ENCODE measurements at places on chromosomes 12 and 14. TPM values are rescaled to one million over a fixed set of nuclear protein-coding genes. Genes with fewer than 3 reads are reported as not detected.

TPPP2 gene
- not detected for total RNA-seq

HNF1A gene
- total RNA-seq: not detected

USP5 gene
- total RNA-seq: 135 TPM

KLRC1 gene
- total RNA-seq: not detected

ASIC1 gene
- 0.13 TPM for total RNA-seq

EXD2 gene
- 6.2 TPM for total RNA-seq

AHSA1 gene
- total RNA-seq: 174 TPM

NINJ2 gene
- 14.8 TPM for total RNA-seq

PABPN1 gene
- total RNA-seq: 189 TPM

KITLG gene
- total RNA-seq: 0.32 TPM

BICD1 gene
- 32.5 TPM for total RNA-seq

ZC2HC1C gene
- total RNA-seq: 1.7 TPM

HOXC9 gene
- total RNA-seq: not detected

KRT2 gene
- 0.08 TPM for total RNA-seq

KERA gene
- not detected for total RNA-seq

CCDC196 gene
- not detected for total RNA-seq

SIX1 gene
- not detected for total RNA-seq

DIP2B gene
- 30.0 TPM for total RNA-seq

TTC9 gene
- 10.5 TPM for total RNA-seq

LYZ gene
- total RNA-seq: 1.9 TPM

NXPH4 gene
- total RNA-seq: 0.26 TPM

CCDC175 gene
- total RNA-seq: not detected

Data from GM12878 (cell line).